GM13977 (cell line): ENCODE measurements at places on chromosomes 3 and 15.
A peak's percentile ranks its signal among the peaks of the same experiment; 100 is the strongest.

GRCh38 chr3:9390265-9390888, 7.0 kb upstream of the SETD5 start:
- no peak for DNase-seq

DNA sequence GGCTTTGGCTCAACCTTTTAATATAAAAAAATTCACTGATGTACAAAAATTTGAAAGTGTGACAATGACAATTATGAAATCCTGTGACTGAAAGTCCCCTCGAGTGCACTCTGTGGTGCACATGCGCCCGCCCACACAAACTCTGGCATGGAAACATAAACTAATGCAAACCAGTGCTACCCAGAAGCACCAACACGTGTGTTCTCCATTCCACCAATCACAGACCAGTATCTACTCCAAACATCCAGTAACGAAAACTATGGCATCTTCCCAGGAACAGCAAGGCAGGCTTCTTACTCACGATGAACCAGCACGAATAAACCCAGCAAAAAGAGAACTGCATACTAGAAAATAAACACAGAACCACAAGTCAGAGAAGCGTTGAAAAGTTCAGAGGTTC, 11.7 kb upstream of the NMB start:
- no peak for DNase-seq

GRCh38 chr3:62835554-62836236, 39.5 kb downstream of the CADPS start:
- DNase-seq = no peak

- no peak for DNase-seq
Measured at GRCh38 chr15:59678620-59679019, 10.5 kb downstream of the BNIP2 start.

DNA sequence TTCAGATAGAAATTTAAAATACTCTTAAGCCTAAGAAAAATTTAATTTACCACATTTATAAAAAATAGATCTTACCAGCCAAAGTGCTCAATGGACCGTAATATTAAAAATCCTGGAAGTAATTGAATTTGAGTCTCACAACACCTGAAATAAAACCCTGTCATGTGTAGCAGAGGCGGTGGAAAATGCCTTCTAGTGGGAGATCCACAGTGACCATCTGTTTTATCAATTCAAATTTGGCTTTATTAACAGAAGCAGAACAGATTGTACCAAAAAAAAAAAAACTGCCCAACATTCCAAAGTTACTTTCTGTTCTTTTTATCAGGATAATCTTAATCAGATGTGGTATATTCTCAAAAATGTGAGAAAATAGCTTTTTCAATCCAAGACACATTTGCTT, 71.7 kb downstream of the DMXL2 start:
- DNase-seq = no peak

- DNase-seq = no peak
Measured at GRCh38 chr3:10352146-10352911, 31.4 kb upstream of the SEC13 start.

- no peak for DNase-seq
Measured at GRCh38 chr15:100810229-100810628, 69.4 kb upstream of the ALDH1A3 start.

DNA sequence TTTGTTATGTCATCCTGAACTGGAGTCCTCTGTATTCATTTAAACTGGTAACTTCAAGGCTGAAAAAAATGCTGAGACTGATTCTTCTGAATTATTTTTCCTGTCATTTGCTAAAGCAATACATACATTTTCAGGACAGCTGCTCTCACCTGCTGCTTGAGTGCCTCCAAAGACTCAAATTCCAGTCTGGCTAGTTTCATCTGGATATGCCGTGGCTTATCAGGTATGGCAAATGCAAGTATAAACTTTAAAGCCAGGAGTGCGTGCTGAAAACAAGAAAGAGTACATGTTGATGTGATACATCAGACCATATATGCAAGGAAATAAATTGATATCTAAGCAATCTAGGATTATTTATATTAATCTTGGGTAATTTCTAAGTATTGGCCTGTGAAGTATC, 146.1 kb downstream of the SNRK start:
- no peak for DNase-seq

- no peak for DNase-seq
Measured at GRCh38 chr3:125058959-125059358, 3.2 kb upstream of the HEG1 start.

DNA sequence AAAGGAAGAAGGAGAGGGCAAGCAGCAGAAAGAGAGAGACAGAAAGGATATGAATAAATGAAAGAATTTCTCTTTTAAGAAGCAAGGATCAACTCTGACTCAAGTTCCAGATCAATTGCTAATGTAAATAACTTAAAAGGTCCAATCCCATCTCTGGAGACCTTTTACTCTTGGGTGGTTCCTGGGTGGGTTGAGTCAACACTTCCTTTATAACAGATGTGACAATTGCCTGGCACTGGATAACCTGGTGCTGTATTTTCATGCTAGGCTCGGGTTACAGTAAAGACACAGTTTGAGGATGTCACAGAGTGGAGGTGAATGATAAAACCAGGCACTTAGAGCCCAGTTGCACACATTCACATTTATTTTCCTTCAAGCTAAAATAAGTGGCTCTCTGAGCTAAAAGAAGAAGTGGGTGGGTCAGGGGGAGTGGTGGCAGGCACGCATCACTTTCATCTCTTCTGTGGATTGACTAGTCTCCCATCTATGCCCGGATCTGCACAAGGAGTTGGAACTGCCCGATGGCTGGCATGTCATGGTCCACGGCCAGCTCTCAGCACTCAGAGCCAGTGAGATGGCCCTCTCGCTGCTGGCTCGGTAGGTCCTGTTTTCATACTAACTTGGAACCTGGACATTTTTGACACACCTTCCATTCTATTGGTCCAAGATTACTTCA, 465.8 kb downstream of the FOXP1 start:
- no peak for DNase-seq

DNA sequence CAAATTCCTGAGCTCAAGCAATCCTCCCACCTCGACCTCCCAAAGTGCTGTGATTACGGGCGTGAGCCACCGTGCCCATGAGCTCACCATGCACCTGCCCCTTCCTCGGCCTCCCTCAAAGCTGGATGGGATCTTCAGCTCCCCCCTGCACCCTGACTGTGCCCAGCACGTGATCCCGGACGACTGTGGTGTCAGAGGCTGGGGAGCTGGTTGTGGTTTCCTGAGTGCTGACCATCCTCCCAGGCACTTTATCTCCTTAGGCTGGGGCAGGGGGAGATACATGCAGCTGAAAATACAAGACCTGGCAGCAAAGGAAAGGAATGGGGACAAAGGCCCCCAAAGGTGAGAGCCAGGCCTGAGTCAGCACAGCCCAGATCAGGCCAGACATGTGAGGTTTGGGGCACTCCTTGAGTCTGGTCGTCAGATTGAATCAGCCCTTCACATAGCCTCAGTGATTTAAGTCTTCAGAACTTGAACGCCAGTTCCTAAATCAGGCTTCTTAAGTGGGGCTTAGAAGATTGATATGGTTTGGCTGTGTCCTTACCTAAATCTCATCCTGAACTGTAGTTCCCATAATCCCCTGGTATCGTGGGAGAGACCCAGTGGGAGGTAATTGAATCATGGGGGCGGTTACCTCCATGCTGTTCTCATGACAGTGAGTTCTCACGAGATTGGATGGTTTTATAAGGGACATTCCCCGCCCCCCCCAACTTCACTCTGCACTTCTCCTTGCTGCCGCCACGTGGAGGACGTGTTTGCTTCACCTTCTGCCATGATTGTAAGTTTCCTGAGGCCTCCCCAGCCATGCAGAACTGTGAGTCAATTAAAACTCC, 35.8 kb downstream of the PRKCD start:
- DNase-seq = no peak

DNA sequence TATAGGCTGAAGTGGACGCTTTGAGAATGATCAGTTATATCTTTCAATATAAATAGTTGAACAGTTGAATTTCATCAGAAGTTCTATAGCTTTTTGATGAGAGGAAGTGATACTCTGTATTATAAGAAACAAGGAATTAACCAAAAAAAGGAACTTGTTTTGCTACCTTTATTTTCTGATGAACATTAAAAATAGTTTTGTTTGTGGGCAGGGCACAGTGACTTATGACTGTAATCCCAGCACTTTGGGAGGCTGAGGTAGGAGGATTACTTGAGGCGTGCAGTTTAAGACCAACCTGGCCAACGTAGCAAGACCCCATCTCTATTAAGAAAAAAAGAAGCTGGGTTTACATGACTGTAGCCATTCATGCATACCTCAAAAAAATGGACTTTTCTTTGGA, 16.7 kb downstream of the BLOC1S6 start:
- no peak for DNase-seq

DNA sequence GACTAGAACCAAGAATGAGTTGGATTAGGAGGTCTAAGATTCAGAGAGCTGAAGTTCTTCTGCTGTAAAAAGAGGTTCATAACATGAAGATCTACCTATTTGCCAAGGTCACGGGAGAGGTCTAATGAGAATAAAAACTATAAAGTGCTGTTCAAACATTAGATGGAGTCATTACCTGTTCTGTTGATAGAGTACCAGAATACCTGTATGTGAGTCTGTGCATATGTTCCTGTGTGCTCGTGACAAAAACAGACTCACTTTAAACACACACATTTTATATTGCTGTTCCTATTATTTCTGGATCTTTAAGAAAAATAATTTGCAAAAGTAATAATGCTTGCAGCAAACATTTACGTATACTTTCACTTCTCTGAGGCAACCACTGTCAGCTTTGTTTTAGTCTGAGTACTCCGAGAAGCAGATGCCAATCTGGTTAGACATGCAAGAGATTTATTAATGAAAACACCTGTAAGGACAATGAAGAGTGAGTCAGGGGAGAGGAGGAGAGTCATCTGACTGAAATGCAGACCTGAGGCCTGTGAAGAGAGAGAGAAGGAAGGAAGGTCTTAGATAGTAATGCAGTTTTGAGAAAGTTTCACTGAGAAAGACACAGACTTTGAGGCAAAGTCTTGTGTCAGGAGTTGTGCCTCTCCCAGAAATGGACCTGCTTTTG, 221.2 kb downstream of the SQOR start:
- DNase-seq = no peak

DNA sequence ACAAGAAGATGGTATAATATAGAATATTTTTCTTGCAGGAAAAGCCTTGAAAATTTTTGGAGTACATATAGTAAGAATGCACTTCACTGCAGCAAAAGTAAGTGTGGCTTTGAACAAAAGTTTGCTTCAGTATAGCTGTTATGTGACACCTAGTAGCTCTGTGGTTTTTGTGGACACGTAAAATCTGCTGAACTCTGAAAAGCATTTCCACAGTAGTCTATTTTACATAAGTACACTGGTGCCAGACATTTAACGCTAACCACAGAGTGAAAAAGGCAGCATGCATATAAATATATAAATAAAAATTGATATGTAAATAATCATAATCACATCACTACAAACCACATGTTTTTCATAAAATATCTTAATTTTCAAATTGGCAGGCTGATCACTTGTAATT, 39.8 kb downstream of the CGGBP1 start:
- peak; percentile 45 for DNase-seq

- DNase-seq = no peak
Measured at GRCh38 chr15:84811828-84812227, 5.3 kb upstream of the ALPK3 start.

DNA sequence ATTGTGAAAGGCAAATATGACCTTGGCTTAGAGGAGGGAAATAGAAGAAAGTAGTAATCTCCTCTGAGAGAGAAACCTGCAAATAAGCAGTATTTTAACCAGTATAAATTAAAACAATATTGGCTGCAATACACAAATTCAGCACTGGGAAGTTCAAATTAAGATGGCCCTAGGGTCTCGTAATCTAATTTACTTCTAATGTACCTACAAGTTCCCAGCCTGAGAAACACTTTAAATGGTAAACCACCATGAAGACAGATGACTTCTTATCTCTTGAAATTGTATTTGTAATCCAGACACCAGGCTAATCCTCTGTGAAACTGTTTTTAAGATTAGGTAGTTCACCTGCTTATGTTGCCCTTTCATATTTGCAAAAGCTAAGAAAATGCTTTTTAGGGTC, 199.7 kb downstream of the CADPS start:
- no peak for DNase-seq

DNA sequence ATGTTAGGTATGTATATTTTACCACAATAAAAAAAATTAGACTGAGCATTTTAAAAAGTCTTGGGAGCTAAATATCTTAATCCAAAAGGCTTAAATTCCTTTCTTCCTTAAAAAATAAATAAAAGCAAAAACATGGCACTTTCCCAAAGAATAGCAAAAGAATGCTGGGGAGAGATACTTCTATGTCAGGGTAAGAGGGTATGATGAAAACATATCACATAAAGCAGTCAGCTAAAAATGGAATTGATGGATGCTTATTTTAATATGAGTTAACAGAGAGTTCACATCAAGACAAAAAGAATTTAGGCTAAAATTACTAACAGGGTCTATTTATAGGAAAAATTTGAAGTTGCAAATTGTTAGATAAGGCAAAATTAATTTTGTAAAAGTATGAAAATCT, 141.0 kb downstream of the MYLK start:
- no peak for DNase-seq

DNA sequence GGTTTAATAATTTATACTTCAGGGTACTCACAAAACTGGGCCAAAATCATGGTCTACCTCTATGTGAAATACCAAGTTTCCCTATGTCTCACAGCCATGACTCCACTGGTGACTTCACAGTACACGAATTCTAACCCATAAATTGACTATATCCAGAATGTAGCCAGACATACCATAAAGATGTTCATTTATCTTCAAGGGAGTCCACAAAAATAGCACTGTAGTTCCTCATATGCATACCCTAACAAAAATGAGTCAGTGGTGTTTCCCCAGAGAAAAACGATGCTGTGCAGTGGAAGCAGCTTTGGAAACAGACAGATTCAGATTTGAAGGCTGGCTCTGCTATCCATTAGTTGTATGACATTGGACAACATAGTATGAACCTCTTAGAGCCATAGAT, 438.8 kb downstream of the FHIT start:
- peak; percentile 22 for DNase-seq

DNA sequence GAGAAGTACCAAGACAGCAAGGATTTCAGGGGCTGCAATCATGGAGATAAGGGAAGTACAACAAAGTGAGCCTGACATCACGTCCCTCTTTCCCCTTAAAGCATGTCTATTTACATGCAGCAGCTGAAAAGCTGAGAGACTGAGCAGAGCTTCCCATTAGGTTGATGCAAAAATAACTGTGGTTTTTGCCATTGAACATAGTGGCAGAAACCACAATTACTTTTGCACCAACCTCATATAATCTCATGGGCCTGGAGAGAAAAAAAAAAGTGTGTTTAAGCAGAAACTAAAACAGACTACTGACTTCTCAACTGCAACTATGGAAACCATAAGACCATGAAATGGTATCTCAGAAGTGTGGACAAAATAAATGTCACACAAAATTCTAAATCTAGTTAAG, 48.3 kb downstream of the CCDC12 start:
- no peak for DNase-seq

- DNase-seq = no peak
Measured at GRCh38 chr15:81968691-81969090, 77.1 kb downstream of the MEX3B start.

- DNase-seq = peak; percentile 7
Measured at GRCh38 chr3:137766876-137767537, 2.9 kb downstream of the SOX14 start.

- no peak for DNase-seq
Measured at GRCh38 chr15:39886418-39886817, 33.6 kb downstream of the GPR176 start.

- no peak for DNase-seq
Measured at GRCh38 chr3:84983490-84983889, 24.7 kb downstream of the CADM2 start.
